ENCODE measurements at places on chromosomes 3 and 15.

GRCh38 chr15:76209942-76210341 lies 101.3 kb downstream of the ETFA start:
- DNase-seq: no peak

GRCh38 chr15:40695469-40695890 lies 506 bp downstream of the RAD51 start:
- DNase-seq: no peak

- no peak for DNase-seq
These were observed 1.7 kb upstream of the CFAP91 start for GRCh38 chr3:119700920-119701734.

- DNase-seq: no peak
These were observed 1.7 kb upstream of the PPARG start for GRCh38 chr3:12286927-12287726.

DNA sequence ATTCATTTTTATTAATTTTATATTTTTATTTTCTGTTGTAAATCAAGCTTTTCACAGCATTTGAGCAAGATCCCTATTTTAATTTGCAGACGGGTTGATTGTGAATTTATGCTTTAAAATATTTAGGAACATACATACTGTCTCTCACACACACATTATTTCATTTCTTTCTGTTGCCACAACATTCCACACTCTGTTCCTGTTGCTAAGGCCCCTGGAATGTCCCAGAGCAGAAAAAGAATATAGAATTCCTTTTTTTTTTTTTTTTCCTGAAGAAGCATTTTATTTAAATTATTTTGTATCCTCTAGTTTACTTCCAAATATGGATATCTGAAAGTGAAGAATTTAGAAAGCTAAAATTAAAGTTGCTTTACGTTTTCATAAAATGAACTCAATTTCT lies 36.8 kb upstream of the SCAANT1 start:
- DNase-seq: no peak

DNA sequence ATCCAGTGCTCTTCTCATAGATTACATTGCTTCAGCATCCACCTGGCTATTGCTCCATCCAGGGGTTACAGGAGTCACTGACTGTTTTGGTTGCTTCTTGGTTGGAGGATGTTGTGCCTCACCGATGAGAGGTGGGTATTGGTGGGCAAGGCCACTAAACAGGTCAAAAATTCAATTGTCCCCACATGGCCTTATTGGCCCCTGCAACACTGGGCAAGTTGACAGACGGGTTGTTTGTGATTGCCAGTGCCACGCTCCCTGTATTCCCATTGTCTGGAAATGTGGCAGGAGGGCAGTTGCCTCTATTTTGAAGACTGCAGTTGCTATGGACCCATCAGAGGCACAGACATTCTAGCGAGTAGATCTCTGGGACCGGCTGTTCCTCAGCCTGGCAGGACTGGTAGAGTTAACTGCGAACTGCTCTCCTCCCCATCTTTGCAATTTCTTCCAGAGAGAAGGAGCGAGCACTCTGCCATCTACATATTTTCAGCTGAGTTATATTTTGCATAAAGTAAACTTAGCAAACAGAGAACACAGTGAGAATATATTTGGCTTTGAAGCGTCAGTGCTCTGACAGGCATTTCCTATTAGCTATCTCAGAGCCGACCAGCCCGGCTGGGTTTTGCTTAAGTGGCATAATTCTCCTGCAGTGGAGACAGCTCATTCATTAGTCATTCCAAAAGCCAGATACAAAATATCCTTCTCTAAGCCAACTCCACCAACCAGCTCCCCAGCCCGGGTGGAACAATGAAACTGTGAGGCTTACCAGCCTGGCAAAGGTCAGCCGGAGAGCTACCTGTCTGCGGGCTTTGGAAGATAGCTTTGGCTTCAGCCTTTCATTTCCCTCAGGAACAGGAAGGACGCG lies 26.0 kb upstream of the MAGEF1 start:
- DNase-seq: no peak

- no peak for DNase-seq
These were observed 33.4 kb upstream of the INSYN1 start for GRCh38 chr15:73786538-73786937.

GRCh38 chr3:179071027-179071322 lies 634 bp downstream of the ZMAT3 start:
- no peak for DNase-seq

GRCh38 chr3:174620138-174620537 lies 239.0 kb upstream of the NAALADL2 start:
- no peak for DNase-seq

DNA sequence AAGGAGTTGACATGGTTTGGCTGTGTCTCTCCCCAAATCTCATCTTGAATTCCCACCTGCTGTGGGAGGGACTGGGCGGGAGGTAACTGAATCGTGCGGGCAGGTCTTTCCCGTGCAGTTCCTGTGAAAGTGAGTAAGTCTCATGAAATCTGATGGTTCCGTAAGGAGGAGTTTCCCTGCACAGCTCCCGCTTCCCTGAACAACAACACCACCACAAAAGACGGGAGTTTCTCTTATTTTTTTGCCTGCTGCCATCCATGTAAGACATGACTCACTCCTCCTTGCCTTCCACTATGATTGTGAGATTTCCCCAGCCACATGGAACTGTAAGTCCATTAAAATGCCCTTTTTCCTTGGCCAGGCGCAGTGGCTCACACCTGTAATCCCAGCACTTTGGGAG lies 22.7 kb downstream of the XXYLT1 start:
- DNase-seq: no peak

- no peak for DNase-seq
These were observed 9.7 kb upstream of the LMAN1L start for GRCh38 chr15:74802862-74803447.

GRCh38 chr15:88453651-88454050 lies 13.5 kb downstream of the MRPL46 start:
- DNase-seq: no peak

DNA sequence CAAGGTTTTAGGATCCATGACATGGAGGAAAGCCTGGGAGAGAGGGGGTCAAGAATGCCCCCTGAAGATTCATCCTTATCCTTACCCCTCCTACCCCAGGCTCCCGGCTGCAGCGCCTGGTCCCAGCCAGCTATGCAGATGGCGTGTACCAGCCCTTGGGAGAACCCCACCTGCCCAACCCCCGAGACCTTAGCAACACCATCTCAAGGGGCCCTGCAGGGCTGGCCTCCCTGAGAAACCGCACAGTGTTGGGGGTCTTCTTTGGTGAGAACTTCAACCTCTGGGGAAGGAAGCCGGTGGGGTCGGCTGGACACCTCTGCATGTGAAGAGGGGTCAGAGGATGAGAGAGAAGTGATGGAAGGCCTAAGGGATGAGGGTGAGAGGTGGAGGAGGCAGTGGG lies 4.3 kb downstream of the DUOX1 start:
- DNase-seq: no peak

DNA sequence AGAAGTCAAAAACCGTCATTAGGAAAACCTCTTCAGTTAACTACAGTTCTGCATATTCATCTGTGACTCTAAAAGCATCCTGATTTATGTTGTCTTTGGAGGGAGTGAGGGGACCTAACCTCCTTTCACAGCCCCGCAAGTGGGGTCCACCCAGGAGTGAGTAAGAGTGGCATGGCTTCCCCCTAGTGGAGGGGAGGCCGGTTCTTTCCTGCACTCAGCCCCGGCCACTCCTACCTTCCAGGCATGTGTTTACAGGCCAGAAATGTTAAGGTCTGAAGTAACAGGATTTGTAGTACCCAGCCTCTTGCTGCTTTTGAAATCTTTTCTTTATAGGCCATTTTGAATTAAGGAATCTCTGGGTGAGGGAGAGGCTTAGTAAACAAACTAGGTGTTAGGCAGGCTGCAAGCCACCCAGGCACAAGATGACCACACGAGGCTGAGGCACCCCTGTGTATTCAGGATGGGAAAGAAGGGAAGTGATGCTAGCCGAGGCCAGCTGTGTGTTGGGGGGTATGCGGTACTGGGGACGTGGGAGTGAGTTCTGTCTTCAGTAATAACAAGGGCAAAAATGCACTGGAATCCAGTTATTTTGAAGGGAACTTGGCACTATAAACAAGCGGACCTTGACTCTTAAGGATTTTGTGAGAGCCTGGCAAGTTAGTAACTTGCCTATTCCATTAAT lies 50.5 kb downstream of the CTDSPL start:
- no peak for DNase-seq

DNA sequence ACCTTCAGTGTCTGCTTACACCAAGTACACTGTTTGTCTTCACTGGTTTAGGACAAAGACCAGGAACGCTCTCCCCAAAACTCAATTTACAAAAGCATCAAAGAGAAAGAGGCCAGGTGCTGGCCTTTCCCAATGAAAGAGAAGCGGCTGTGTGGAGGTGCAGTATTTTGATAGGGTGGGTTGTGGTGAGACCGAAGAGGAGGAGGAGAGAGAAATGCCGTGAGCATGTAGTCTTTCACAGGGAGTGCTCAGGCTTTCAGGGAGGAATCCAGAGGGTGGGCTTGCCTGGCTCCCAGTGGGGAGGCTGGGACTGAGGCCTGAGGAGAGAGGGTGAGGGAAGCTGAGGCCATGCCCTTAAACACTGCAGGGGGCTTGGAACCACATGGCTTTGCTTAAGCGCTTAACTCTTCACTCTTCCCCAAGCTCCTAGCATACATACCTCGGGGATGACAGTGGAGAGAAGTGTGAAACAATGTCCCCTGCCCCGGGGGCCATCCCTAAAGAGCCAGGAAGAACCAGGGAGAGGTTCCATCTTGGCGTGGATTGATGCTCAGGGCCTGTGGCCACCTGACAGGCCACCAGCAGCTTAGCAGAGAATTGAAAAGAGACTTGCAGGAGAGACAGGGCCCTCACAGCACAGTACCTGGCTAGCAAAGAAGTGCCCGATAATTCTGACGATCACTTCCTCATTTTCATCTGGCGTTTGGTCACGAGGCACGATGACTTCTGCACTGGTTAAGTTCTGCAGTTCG lies 60.5 kb downstream of the SENP2 start:
- no peak for DNase-seq

DNA sequence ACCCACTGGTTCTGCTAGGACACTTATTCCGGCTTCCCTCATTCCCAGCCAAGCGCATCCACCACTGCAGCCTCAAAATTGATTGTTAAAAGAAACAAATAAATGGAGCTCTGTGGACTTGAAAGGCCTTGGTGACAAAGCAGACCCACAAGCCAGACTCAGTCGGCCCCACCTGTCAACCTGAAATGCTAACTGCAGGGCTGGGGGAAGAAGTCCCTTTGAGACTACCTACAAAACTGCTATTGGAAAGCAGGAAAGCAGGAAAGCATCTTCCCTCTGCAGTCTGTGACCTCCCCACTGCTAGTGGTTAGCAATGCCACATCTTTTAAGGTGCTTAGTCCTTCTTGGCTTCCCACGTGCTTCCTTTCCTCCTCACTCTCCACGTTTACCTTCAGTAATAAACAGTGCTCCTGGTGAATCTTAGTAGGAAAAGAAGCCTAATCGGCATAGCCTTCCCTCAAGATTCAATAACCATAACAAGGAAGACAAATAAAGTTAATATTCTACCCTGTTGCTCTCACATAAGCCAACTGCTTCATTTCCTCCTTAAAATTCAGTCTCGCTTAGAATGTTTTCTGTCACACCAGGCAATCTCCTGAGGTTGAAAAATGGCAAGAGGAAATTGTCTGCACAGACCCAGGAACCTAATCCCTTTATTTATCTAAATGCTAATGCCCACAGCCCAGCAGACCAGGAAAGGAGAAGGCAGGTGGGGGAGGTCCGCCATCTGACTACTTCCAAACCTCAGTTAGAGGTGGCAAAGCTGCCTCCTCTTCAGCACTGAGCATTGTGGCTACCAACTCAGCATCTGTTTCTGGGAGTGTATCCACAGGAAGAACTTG lies 296.2 kb downstream of the NEK10 start:
- no peak for DNase-seq

- DNase-seq: no peak
These were observed 94.6 kb downstream of the FILIP1L start for GRCh38 chr3:100019719-100020118.

- no peak for DNase-seq
These were observed 1669.6 kb downstream of the OTOL1 start for GRCh38 chr3:163166197-163166596.

GRCh38 chr3:160141485-160142185 lies 83.6 kb upstream of the C3orf80 start:
- DNase-seq: no peak

GRCh38 chr15:62280625-62281024 lies 115.5 kb upstream of the C2CD4B start:
- DNase-seq: no peak

DNA sequence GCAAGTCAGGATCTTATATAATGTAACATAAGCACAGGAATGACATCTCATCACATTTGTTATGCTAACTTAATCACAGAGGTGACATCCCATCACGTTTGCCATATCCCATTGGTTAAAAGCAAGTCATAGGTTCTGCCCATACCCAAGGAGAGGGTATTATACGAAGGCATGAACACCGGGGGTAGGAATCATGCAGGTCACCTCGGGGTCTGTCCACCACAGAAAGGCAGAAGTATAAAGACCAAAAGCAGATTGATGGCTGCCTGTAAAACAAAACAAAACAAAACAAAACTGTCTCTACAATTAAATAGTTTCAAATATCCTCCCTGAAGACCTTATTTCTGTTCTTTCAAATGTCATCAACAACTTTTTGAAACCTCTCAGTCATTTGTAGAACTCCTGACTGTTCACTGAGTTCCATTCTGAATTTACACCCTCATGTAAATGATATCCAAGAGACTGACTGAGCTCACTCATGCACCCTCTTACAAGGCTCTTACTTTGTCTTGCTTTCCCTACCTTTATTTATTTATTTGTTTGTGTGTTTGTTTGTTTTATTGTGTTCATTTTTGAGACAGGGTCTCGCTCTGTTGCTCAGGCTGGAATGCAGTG lies 22.7 kb upstream of the ZNF639 start:
- DNase-seq: no peak

GRCh38 chr3:17158941-17159682 lies 274.4 kb downstream of the PLCL2 start:
- no peak for DNase-seq

DNA sequence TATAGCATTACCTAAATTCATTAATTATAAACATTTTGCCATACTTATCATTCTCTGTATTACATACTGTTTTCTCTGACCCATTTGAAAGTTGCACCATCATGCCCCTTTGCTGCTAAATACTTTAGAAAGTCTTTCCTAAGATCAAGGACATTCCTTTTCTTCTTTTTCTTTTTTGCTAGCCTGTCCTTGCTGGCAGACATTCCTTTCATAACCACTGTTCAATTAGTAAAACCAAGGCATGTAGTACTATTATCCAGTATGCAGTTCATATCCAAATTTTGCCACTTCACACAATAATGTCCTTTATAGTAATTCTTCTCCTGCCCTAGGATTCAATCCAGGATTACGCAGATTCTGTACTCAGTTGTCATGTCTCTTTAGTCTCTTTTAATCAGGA lies 321.0 kb upstream of the C2CD4B start:
- DNase-seq: no peak

GRCh38 chr3:30895329-30895728 lies 868 bp upstream of the GADL1 start:
- DNase-seq: no peak

DNA sequence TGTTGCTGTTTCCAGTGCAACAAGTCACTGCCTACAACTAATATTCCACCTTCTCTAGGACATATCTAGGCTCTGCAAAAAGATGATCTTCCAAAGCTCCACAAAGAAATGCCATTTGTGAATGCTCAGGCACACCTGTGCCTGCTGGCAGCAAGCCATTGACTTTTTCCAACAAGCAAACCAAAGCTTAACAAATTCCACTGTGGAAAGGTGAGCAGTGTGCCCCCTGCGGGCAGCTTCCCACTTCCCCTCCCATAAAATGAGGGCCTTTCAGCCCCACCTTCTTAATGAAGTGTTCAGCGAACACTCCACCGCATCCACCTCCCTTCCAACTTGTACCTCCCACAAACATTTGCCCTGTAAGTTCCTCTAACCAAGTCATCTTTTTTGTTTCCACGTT lies 157.5 kb upstream of the SLC24A5 start:
- peak; percentile 73 for DNase-seq

All from NCI-H2171 (cell line).